ENCODE measurements at places on chromosomes 13 and 19.

GRCh38 chr13:48891586-48891985, 84.1 kb upstream of the FNDC3A start:
- peak; percentile 14 for DNase-seq

- no peak for DNase-seq
Measured at GRCh38 chr13:77448689-77449088, 86.8 kb upstream of the SCEL start.

- no peak for DNase-seq
Measured at GRCh38 chr13:66926851-66927524, 303.1 kb downstream of the PCDH9 start.

DNA sequence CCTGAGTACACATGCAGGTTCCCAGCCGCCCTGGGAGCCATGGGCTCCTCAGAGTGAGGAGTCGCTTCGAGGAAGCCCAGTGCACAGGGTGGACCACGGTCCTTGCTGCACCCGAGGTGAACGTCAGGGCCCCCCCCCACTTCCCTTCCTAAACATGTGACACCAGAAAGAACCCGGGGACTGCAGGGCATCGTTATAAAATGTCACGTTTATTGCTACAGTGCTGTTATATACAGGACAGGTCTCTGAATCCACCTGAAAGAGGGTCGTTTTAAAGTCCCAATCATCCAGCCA, 3.8 kb upstream of the UQCR11 start:
- no peak for DNase-seq

DNA sequence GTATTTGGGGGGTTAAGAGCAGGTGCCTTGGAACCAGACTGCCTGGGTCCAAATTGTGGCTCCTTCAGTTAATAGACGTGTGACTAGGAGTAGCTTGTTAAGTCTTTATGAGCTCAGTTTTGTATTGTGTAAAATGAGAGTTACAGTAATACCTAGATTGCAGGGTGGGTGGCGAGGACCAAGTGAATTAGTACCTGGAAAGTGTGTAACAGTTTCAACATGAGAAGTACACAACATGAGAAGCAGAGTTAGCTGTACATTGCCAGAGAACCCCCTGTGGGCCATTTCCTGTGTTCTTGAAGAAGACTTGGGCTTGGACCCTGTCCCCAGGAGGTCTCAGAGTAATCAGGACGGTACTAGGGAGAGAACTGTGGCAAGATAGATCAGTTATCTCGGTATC, 36.8 kb downstream of the PPP2R1A start:
- no peak for DNase-seq

DNA sequence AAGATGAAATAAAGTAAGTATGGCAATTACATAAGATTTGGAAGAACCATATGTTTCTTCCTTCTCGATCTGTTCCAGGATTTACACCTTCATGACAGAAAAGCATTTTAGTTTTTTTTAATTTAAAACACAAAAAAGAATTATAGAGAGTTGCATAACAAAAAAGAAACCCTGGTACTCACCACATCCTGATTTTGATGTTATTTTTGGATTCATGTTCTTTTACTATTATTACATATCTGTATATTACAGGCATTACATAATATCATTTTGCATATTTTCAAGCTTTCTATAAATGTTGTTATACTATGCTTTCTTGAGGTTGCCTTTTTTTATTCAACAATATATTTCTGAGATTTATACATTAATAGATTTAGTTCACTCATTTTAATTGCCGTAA, 6.7 kb upstream of the KATNAL1 start:
- DNase-seq, result no peak

DNA sequence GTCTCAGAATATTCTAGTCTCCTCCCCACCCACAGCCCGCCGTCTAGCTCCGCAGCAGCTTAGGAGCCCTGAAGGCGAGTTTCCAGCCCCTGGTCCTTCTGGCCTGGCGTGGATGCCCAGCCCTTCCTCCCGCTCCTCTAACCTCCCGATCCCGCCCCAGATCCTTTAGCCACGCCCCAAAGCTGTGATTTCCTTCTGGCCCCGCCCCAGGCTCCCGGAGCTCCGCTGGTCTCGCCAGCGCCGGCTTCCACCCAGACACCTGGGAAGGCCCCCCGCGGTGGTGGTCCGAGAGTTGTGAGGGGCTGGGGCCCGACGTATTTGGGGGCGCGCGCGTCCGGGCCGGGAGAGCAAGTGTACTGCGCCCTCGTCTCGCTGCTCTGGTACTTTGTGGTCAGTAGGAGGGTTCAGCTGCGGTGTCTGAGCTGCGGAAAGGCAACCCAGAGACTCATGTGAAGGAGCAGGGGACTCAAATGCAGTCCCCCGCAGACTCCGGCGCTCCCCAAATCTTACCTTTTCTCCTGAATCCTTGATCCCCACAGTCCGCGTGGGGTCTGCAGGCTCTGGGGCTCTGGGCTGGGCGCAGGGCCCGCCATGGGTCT, at the start of gene CGB7:
Gene CGB7 (minus strand): TSS at position 114 of the 599 bp plus-strand sequence. CDS start 2,374 bp downstream, outside the sequence.
- DNase-seq, result peak; percentile 56

DNA sequence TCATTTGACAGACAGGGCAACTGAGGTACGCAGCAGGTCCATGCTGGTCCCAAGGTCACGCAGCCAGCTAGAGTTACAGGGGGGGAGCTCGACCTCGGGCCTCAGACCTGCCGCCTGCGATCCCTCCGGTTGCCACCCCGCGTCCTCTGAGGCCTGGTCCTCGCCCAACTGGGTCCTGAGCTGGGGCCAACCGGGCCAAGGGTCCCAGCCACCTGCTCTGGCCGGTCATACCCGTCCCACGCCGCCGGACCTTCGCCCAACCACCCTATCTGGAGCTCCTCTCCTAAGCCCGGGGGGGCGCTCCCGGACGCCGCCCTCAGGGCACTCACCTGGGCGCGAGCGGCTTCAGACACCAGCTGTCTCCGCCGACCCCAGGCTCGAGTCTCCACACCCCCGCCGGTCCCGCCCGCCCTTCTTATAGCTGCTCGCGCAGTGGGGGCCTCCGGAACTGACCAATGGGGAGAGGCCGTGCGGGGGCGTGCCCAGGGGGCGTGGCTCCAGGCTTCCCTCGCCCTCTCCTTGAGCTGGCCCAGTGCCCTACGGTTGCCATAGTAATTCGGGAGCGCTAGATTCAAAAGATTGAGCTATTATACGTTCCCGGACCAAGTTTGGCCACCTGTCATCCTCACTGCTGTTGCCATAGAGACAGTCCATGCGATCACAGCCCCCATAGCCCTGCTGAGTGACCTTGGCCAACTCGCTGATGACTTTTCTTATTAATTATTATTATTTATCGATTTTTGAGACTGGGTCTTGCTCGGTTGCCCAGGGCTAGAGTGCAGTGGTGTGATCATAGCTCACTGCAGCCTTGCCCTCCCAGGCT, at the start of gene PLIN5:
Gene PLIN5 (minus strand): TSS at position 389 of the 823 bp plus-strand sequence. CDS start 1,150 bp downstream, outside the sequence.
- peak; percentile 67 for DNase-seq

GRCh38 chr19:11090997-11091702, 1.9 kb downstream of the LDLR start:
- DNase-seq, result no peak

GRCh38 chr13:31240921-31241320, 41.1 kb downstream of the B3GLCT start:
- no peak for DNase-seq

- no peak for DNase-seq
Measured at GRCh38 chr19:371501-372168, 27.0 kb upstream of the MIER2 start.

DNA sequence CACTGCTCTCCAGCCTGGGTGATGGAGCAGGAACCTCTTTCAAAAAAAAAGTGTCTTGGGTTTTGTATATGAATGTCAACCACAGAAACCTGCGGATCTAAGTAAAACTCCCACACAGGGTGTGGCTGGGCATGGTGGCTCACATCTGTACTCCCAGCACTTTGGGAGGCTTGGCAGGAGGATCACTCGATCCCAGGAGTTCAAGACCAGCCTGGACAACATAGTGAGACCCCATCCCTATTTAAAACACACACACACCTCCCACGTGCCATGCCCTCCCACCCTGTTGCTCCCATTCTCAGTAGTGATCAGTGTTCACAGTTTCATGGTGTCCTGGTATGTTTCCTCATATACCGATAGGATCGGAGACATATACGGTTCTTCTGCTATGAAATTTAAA, 9.2 kb downstream of the TMED1 start:
- no peak for DNase-seq

DNA sequence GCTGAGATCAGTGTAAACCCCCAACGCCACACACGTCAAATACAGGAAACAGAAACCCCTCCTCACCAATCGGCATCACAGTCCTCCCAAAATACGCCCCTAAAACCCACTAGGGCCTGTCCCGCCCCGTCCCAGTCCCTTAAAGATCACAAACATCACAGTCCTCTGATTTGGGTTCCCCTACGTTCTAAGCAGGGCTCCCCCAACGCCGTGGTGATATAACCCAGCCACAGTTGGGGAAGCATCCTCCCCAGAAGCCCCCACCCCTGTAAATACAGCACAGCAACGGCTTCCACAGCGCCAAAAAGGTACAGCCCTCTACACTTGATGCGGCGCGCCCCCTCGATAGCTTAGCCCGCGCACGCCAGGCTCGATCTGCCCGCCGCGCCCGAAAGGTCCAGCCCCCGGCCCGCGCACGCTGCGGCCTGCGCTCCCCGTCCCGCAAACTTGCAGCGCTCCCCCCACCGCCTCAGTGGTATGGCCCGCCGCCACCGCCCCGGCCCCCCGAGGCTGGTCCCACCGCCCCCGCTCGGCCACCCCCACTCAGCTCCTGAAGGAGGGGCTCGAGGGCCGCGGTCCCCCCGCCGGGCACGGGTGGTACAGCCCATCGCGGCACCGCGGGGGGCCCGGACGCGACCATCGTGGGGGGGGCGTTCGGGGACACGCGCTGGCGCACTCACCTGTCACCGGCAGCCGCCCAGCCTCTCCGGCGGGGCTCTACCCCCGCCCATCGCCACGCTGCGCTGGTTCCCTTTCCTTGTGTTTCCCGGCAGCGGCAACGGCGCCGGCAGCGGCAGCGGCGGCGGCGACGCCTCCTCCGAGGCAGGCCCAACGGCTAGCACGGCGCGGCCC, at the start of gene AKT2:
Gene AKT2 (minus strand): TSS at position 845 of the 852 bp plus-strand sequence. CDS start 20,078 bp downstream, outside the sequence.
- DNase-seq, result peak; percentile 77

DNA sequence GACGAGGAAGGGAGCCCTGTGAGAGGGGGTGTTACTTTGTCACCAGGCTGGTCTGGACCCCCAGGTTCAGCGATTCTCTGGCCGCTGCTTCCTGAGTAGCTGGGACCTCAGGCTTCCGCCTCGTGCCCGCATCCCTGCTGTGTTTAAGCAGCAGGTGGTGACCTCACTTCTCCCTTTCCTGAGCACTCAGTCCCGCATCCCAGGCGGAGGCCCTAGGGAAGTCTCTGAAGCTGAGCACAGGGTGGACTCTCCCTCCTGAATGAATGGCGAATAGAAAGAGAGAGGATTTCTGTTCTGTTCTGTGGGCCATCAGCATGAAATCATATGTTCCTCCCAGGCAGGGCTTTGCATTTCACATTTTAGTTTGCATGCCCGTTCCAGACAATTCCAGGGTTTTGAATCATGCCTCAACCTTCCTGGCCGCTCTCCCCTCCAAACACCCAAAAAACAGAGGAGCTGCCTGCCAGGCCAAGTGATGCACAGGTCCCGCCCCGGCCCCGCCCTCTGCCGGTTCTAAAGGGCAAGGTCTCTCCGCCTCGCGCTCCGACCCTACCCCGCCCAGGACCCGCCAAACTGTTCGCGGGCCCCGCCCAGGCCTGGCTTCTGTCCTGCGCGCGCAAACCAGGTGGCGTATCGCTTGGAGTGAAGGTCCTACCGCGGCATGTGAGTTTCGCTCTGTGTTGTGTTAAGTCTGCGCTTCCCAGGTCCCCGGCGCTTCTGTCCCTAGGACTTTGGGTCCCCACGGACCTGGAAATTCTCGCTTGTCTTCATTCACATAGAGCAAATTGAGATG, 35.1 kb upstream of the ZNF808 start:
- no peak for DNase-seq

DNA sequence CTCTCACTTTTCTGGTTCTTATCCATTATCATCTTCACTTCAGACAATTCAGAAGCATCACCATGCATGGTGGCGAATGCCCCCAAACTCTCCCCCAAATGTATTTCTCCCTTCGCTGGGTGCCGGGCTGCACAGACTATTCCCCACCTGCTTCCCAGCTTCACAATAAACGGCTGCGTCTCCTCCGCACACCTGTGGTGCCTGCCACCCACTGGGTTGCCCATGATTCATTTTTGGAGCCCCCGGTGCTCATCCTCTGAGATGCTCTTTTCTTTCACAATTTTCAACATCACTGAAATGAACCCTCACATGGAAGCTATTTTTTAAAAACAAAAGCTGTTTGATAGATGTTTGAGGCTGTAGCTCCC, 2.8 kb upstream of the F10 start:
- no peak for DNase-seq

DNA sequence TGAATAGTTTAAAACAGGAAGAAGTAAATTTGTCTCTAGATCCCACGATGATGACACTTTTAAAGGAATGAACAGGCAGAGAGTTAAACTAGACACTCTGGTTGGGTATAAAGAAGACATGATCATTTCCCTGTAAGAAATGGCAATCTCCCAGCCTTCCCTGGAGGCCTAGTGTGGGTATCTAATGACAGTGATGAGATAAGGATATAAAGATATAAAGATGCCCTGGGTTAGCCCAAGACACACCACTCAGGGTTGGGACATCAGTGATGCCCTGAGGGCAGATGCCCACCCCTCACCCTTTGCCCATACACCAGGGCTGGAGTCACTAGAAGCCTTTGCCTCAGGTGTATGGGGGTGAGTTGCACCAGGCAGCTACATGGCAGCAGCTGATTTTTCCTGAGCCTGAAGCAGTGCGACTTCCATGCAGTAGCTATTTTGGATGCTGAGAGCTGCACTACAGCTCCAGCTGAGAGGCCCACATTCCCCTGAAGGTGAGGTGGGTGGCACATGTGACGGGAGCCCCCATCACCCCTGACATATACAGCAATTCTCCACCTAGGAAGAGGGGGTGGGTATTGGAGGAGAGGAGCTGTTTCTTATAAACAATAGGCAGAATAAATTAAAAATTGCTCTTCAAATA, 177.5 kb downstream of the NDFIP2 start:
- DNase-seq, result no peak

GRCh38 chr13:60969656-60970055, 446.0 kb downstream of the PCDH20 start:
- DNase-seq, result no peak

DNA sequence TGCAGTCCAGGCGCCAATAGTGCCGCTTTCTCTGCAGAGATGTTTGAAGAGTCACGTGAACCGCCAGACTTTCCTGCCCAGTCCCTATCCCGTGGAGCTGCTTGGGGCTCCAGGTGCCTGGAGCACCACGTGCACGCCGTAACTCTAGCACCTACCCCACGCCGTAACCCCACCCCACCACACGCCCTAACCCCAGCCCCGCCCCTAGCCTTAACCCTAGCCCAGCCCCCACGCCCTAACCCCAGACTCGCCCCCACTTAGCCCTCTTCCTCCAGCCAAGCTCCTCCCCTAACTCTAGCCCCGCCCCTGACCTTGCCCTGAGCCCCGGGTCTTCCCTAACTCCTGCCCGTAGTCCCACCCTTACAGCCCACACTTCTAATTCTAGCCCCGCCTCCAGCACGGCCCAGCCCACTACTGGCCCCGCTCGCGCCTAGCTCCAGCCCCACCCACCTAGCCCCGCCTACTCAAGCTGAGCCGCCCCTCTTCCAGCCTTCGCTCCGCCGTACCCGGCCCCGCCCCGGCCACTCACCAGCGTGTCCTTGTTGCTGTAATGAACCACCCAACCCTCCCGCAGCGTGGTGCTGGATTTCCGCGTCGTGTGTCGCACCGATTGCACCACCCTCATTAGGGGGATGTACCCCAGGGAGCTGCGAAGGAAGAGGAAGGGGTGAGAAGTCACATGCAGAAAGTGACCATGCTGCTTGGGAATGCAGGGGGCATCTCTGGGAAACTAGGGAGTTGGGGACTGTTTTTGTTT, 19.5 kb downstream of the PRKD2 start:
- peak; percentile 44 for DNase-seq

Measured in stimulated activated naive CD8-positive, alpha-beta T cell treated with anti-CD3 and anti-CD28 coated beads, Interleukin-15, Interleukin-2, amounts not matched to agents 100 U/mL and 50 U/mL, for 24 hours (primary cell).